Activated T-helper 2 cell treated with anti-CD3 and anti-CD28 coated beads, Interferon-gamma antibody, Interleukin-2, Interleukin-4, amounts not matched to agents 10 μg/mL and 5 μg/mL and 100 μg/mL, durations not matched to agents 14 hours and 24 hours and 36 hours (primary cell): ENCODE measurements at places on chromosomes 2 and 18.

DNA sequence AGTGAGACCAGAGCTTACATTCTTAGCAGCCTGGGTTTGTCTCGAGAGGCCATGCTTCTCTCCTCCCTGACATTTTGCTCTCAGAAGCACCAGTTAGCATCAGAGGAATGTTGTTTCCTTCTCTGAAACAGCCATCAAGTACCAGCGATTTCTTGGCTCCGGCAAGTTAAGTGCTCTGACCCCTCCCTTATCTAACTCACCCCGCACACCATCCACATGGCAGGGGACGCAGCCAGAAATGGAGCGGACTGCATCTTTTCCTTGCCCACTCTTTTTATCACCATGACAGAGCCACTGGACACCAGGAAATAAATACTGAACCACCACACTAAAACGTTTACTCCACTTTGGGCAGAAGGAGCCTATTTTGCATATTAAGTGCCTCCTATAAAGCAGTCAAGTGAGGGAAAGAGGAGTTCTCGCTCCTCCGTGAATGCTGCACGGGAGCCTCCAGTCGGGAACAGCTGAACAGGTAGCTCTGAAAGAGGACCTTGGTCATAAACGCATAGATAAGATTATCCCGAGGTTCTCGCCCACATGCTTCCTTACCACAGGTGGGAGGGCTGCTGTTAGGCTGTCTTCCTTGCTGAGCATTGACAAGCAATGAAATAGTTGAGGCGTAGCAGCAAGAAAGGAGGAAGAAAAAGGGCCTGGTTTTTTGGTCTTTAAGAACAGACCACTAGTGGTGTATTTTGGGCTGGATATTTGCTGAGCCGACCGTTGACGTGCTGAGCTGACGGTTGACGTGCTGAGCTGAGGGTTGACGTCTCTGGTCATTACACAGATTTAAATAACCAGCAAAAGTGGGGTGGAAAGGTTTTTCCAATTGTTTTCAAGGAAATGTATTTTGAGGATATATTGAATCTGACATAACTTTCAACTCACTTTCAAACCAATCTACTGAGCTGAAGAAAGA lies 71.4 kb upstream of the ITGB6 start:
- H3K27me3 ChIP-seq: peaks cover 18% of the 10 kb centered on the region
- H3K27ac ChIP-seq: no peak overlapping the region
- H3K36me3 ChIP-seq: peaks cover 47% of the 10 kb centered on the region

DNA sequence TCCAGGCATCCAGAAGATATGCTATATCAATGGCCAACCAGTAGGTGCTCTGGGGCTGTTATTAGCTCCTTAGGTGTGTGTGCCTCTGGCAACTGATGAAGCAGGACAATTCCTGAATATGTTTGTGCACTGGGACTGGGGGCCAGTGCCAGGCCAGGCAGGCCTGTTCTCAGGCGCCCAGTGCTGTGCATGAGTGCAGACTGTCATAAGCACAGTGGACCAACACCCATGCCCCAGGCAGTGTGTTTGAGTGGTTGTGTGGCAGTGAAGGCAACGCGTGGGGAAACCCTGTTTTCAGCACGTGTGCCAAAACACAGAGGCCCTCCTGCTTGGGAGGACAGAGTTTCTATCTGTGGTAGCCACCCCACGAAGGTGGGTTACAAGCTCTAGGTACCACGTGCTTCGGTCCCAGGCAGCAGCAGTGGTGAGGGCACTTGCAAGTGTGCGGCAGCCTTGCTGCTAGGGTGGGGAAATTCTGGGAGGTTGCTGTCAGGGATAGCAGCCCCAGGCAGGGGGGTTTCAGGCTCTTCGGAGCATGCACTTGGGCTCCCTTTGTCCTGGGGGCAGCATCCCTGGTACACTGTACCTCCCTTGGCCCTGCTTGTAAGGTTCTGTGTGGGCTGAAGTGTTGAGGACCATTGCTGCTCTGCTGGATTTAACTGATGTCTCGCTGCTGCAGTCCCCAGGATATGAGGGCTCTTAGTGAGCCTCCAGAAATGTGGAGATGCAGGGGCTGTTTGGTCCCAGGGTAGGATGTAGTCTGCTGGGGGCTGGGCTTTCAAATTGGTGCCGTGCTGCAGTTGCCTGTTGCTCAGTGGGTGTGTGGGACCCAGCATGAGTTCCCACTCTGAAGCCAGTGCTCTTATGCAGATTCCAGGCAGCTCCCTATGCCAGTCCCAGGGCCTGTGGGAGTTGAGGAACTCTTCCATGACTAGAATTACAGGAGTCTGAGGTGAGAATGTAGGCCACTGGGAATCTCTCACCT lies 280.9 kb downstream of the RPRM start:
- H3K4me3 ChIP-seq: no peak overlapping the region
- no peaks in the 10 kb centered on the region for H3K36me3 ChIP-seq
- H3K27ac ChIP-seq: no peak overlapping the region
- no peak for DNase-seq

DNA sequence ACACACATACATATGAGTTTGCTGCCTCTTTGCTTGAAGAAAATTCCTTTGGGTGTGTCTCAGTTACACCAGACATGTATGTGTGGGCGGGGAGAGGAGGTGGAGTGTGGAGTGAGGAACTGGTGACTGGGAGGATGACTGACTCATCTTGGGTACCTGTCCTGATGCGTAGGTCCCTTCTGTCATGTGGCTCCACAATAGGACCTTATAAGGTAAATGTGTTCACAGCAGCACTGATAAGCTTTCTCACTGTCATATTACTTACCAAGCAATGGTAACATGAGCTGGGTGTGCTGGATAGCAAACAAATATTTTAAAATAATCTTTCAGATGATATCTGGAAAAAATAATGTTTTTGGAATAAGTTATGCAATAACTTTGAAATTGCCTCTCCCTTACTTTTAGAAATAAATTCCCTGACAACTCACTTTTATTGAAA lies 45.1 kb downstream of the SLC9A2 start:
- H3K27me3 ChIP-seq: no peaks in the 10 kb centered on the region
- no peaks in the 10 kb centered on the region for H3K36me3 ChIP-seq
- H3K4me3 ChIP-seq: no peak overlapping the region
- no peak overlapping the region for H3K27ac ChIP-seq
- DNase-seq: peak; percentile 24
- H3K4me1 ChIP-seq: peaks cover 19% of the 10 kb centered on the region

DNA sequence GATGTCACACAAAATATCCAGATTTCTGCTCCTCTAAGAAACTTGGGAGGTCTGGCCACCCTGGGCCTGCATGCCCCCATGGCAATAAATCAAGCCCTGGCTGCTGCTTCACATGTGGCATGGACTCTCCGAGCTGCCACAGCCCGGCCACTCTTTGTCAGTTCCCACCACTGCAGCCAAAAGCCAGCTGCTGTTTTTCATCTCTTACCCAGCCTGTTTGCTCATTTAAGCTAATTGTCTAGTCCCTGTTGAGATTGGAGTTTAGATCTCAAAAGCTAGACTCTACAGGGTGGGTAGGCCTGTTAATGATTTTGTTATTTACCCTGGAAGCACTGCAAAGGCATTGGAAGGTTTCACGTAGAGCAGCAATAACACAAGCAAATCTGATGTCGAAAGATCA lies 20.9 kb upstream of the ANXA4 start:
- peaks cover 12% of the 10 kb centered on the region for H3K4me1 ChIP-seq
- H3K36me3 ChIP-seq: no peaks in the 10 kb centered on the region
- H3K27me3 ChIP-seq: no peaks in the 10 kb centered on the region
- H3K27ac ChIP-seq: no peak overlapping the region
- H3K4me3 ChIP-seq: no peak overlapping the region

DNA sequence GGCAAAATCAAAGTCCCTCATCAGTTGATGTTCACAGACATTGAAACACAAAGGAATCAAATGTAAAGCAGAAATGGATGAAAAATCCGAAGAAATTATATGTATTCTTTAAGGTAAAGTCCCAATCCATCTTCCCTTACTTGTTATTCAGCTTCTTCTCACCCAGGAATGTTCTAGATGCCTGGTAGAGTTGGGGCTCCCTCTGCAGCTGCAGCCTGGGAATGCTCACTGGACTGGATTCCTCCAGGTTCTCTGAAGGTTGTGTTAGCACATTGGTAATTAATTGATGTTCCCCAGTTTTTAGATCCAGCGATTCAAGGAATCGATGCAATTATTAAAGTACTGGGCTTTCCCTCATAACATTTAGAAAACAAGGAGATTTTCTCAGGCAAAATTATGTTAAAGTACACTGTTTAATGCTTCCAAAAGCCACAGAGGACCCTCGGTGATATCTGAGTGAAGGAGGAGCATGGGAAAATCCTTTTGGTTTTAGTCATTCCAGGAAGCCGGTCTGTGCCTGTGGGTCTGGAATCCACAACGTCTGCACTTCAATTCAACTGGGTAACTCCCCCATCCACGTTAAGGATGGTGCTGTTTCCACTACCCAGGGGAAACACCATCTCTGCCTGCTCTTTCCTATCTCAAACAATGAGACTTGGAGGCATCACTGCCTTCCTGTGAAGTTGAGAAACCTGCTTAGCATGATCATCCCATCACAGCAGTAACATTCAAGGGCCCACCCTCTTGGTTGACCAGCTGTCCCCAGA lies 22.0 kb downstream of the NTSR2 start:
- peaks cover 6% of the 10 kb centered on the region for H3K27me3 ChIP-seq
- no peaks in the 10 kb centered on the region for H3K4me1 ChIP-seq
- no peak overlapping the region for H3K27ac ChIP-seq
- H3K36me3 ChIP-seq: no peaks in the 10 kb centered on the region
- DNase-seq: no peak
- H3K4me3 ChIP-seq: no peak overlapping the region

- H3K4me1 ChIP-seq: no peaks in the 10 kb centered on the region
- no peak for DNase-seq
- no peak overlapping the region for H3K4me3 ChIP-seq
- H3K27ac ChIP-seq: no peak overlapping the region
- no peaks in the 10 kb centered on the region for H3K36me3 ChIP-seq
Measured at GRCh38 chr2:192029089-192029488, 165.6 kb downstream of the TMEFF2 start.

DNA sequence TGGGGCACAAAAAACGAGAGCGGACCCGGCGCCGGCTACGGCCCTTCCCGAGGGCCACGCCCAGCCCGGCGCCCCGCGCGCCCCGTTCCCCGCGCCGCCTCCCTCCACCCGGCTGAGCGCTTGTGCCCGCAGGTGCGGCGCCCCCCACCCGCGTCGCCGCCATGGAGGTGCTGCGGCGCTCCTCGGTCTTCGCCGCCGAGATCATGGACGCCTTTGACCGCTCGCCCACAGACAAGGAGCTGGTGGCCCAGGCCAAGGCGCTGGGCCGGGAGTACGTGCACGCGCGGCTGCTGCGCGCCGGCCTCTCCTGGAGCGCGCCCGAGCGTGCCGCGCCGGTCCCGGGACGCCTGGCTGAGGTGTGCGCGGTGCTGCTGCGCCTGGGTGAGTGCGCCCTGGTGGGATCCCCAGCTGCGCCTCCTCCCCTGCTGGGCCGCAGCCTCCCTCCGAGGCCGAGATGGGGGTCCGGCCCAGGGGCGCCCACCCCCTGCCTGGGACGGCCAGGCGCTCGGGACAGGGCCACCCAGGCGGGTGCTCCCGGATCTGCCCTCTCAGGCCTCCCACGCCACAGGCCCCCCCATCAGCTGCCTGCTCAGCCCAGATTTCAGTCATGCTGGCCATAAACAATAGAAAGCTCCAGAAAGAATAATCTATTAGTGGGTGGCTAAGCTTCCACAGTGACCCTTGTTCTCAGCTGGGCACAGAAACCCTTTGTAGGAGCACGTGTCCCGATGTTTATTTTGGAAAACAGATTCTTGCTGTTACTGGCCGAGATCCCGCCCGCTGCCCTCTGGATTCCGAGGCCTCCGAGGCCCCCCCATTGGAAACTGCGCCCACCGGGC lies 997 bp downstream of the BOK start:
- H3K27ac ChIP-seq: no peak overlapping the region
- peaks cover 29% of the 10 kb centered on the region for H3K27me3 ChIP-seq
- H3K4me1 ChIP-seq: peaks cover 7% of the 10 kb centered on the region
- H3K36me3 ChIP-seq: no peaks in the 10 kb centered on the region
- H3K4me3 ChIP-seq: peak overlapping the region; percentile 57

- no peaks in the 10 kb centered on the region for H3K36me3 ChIP-seq
- no peak for DNase-seq
- H3K27me3 ChIP-seq: no peaks in the 10 kb centered on the region
- H3K4me1 ChIP-seq: peaks cover 13% of the 10 kb centered on the region
Measured at GRCh38 chr2:120206022-120206581, 17.1 kb downstream of the TMEM185B start.

- no peaks in the 10 kb centered on the region for H3K27me3 ChIP-seq
- H3K4me3 ChIP-seq: no peak overlapping the region
- H3K4me1 ChIP-seq: no peaks in the 10 kb centered on the region
- H3K36me3 ChIP-seq: no peaks in the 10 kb centered on the region
- no peak for DNase-seq
Measured at GRCh38 chr2:220489121-220489520, 861.7 kb downstream of the SLC4A3 start.

DNA sequence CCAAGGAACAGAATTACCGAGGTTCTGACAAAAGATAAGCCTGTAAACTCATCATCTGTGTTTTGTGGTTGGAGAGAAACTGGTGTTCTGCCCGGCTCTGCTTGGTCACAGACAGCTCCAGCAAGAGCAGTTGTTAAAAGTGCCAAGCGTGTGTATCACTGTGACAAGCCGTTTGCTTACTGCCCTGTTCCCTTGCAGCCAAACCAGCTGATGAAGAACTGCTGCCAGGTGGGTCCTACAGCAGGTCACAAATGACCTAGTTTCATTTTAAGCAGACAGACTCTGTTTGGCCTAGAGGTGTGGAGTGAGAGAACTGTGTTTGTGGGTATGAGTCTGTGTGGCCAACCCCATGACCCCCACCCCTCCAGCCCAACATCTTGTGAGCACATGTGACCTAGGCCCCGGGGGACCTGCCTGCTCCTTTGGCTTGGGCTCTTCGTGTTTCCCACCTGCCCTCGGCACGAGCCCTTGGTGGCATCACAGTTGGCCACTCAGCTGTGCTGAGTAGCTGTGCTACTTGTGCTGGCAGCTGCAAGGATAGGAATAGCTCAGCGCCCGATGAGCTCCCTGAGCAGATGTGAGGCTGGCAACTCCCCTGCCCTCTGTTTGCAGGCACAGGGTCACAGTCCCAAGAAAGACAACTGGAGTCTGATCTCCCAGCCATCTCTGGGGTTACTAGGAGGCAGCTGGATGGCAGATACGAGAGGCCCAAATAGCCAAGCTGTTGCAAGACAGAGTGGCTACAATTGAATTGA lies 9.7 kb downstream of the OXER1 start:
- peak overlapping the region; percentile 29 for H3K27ac ChIP-seq
- no peaks in the 10 kb centered on the region for H3K36me3 ChIP-seq
- peaks cover 17% of the 10 kb centered on the region for H3K4me1 ChIP-seq
